ENCODE measurements at places on chromosomes 2 and 18.

- H3K4me1 ChIP-seq, result peaks cover 5% of the 10 kb centered on the region
- peaks cover 4% of the 10 kb centered on the region for H3K27me3 ChIP-seq
- H3K4me3 ChIP-seq, result no peak overlapping the region
These were observed 244.1 kb downstream of the ICOS start for GRCh38 chr2:204180649-204181048.

DNA sequence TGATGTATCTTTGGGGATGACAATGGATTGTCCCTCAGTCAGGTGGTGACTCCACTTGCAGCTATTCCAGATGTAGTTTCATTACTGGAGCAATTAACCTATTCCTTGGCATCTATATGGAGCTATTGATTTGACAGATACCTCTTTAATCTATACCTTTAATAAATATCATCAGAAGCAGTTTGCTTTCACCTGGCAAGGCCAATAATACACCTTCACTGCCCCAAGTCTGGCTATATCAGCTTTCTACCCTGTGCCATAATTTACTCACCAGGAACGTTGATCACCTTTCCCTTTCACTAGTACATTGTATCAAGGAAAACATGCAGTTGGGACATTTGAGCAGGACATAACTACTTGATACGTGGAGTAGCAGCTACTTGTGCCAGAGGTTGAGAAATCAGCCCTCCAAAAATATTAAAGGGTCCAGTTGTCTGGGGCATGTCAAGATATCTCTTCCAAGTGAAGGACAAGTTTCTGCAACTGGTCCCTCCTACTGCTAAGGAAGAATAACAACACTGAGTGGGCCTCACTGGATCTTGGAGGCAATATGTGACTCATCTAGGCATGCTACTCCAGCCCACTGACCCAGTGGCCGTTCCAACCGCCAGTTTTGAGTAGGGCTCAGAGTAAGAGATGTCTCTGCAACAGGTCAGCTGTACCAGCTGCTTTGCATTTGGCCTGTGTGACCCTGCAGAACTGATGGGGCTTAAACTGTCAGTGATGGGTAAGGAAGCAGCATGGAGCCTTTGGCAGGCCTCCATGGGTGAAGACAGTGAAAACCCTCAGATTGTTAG is 67.0 kb downstream of the PSMG2 start:
- H3K27me3 ChIP-seq, result no peaks in the 10 kb centered on the region
- DNase-seq, result peak; percentile 28
- H3K27ac ChIP-seq, result no peak overlapping the region
- no peak overlapping the region for H3K4me3 ChIP-seq
- H3K36me3 ChIP-seq, result no peaks in the 10 kb centered on the region

DNA sequence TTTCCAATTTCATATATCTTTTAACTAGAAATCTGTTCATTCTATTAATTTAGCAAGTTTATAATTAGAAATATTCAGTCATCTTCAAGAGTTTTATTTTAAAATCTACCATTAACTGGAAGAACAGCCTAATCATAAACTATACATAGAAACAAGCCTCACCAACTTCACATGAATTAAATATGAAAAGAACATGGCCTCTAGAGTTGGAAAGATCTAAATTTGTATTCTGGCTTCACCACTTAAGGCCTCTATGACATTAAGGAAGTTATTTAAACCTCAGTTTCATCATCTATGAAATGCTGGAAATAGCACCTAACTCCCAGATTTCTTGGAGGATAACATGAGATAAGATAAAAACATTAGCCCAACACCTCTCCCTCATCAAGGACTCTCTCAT is 51.4 kb upstream of the SCN7A start:
- no peaks in the 10 kb centered on the region for H3K27me3 ChIP-seq
- DNase-seq, result no peak
- H3K27ac ChIP-seq, result no peak overlapping the region
- no peaks in the 10 kb centered on the region for H3K36me3 ChIP-seq
- no peaks in the 10 kb centered on the region for H3K4me1 ChIP-seq
- H3K4me3 ChIP-seq, result no peak overlapping the region

DNA sequence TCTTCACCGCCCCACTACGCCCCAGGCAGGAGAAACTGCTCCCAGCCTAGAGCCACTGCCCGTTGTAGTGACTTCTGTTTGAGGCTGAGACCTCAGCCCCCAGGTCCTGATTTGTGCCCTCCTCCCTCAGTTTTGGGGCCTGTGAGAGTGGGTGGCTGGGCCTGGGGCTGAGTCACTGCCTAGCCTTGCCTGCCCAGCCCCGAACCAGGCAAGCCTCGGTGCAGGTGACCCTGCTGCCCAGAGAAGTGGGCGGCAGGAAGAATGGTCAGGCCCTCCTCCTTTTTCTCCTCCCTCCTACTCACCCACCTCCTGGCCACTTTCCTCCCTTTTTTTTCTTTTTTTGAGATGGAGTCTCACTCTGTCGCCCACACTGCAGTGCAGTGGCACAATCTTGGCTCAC is 66.6 kb downstream of the ZFP36L2 start:
- peak overlapping the region; percentile 88 for H3K27ac ChIP-seq
- no peak for DNase-seq
- no peak overlapping the region for H3K4me3 ChIP-seq
- H3K4me1 ChIP-seq, result peaks cover 70% of the 10 kb centered on the region
- H3K27me3 ChIP-seq, result no peaks in the 10 kb centered on the region
- no peaks in the 10 kb centered on the region for H3K36me3 ChIP-seq

GRCh38 chr18:70207181-70207580 is 1.7 kb upstream of the RTTN start:
- no peak for DNase-seq
- H3K27ac ChIP-seq, result no peak overlapping the region
- H3K27me3 ChIP-seq, result no peaks in the 10 kb centered on the region
- no peak overlapping the region for H3K4me3 ChIP-seq
- H3K4me1 ChIP-seq, result peaks cover 15% of the 10 kb centered on the region

GRCh38 chr2:226759768-226760167 is 39.9 kb downstream of the IRS1 start:
- H3K27ac ChIP-seq, result no peak overlapping the region
- H3K4me1 ChIP-seq, result peaks cover 29% of the 10 kb centered on the region
- no peaks in the 10 kb centered on the region for H3K36me3 ChIP-seq
- H3K27me3 ChIP-seq, result no peaks in the 10 kb centered on the region

DNA sequence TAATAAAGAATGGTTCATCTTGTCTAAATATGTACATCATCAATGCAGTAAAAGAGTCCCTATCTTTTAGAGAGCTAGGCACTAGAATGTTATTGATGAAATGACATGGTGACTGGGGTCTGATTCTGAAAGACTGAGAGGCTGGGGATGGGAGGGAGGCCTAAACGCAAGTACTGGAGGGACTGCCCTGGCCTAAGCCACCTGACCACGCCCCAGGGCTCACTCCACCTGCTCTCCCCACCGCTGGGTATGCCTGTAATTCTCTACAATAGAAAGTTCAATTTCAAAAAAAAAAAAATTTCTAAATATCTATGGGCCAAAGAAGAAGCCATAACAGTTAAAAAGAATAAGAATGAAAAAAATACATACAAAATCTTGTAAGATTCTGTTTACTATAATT is 194.0 kb downstream of the HDAC4 start:
- no peak overlapping the region for H3K27ac ChIP-seq
- no peaks in the 10 kb centered on the region for H3K36me3 ChIP-seq
- DNase-seq, result no peak
- H3K4me1 ChIP-seq, result peaks cover 14% of the 10 kb centered on the region
- no peak overlapping the region for H3K4me3 ChIP-seq

- H3K36me3 ChIP-seq, result no peaks in the 10 kb centered on the region
- no peak for DNase-seq
- H3K27ac ChIP-seq, result no peak overlapping the region
- H3K27me3 ChIP-seq, result no peaks in the 10 kb centered on the region
- H3K4me1 ChIP-seq, result peaks cover 6% of the 10 kb centered on the region
These were observed 149.8 kb downstream of the AGPS start for GRCh38 chr2:177542396-177542795.

- H3K27ac ChIP-seq, result no peak overlapping the region
- H3K4me1 ChIP-seq, result no peaks in the 10 kb centered on the region
- no peak overlapping the region for H3K4me3 ChIP-seq
These were observed 420.7 kb upstream of the NRP2 start for GRCh38 chr2:205261516-205262020.

GRCh38 chr2:142997231-142997630 is 119.8 kb downstream of the KYNU start:
- DNase-seq, result no peak
- no peak overlapping the region for H3K4me3 ChIP-seq
- no peaks in the 10 kb centered on the region for H3K36me3 ChIP-seq
- no peak overlapping the region for H3K27ac ChIP-seq

DNA sequence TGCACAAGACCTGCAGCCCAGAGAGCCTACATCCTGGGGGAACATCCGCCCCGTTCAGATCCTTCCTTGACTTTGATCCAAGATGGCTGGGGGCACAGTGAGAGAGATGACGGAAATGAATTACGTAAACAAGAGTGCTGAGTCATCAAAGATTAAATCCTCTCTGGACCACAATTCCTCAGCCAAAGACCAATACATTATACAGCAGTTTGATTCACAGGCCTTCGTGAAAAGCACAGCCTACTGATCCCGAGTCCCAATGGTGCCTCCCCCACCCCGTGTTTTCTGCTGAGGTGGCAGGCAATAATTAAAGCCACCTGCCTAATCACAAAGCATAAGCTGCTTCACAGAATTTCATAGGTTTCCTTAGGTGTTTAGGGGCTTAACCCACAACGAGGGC is 43.0 kb downstream of the MYO5B start:
- no peak for DNase-seq
- no peak overlapping the region for H3K4me3 ChIP-seq
- no peaks in the 10 kb centered on the region for H3K36me3 ChIP-seq
- no peak overlapping the region for H3K27ac ChIP-seq
- no peaks in the 10 kb centered on the region for H3K4me1 ChIP-seq

- no peak overlapping the region for H3K4me3 ChIP-seq
- H3K4me1 ChIP-seq, result peaks cover 29% of the 10 kb centered on the region
These were observed 83.9 kb upstream of the EML6 start for GRCh38 chr2:54639609-54640008.

GRCh38 chr2:56583796-56584315 is 400.1 kb downstream of the CCDC85A start:
- H3K27ac ChIP-seq, result no peak overlapping the region
- H3K4me1 ChIP-seq, result no peaks in the 10 kb centered on the region
- no peak overlapping the region for H3K4me3 ChIP-seq
- no peak for DNase-seq

DNA sequence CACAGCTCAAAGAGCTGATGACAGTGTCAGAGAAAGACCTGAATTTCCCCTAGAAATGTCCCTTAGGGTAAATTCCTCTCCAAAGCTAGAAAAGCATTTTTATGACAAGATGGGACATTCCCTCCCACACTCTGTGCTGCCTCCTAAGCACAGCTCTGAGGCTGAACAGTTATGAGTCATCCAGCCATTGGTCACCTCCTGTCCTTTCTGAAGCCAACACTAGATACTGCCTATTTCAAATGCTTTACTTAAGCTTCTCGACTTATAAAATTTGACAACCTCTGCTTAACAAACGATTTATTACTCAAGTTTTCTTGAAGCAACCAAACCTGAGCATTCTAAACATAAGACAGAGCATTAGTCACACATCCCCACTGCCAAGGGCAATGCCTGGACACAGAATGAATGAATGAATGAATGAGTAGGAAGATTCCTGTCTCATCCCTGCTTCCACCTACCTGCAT is 35.4 kb downstream of the B4GALT6 start:
- H3K4me1 ChIP-seq, result no peaks in the 10 kb centered on the region
- H3K27ac ChIP-seq, result no peak overlapping the region
- no peaks in the 10 kb centered on the region for H3K27me3 ChIP-seq
- H3K36me3 ChIP-seq, result no peaks in the 10 kb centered on the region

GRCh38 chr2:67845621-67846369 is 217.0 kb downstream of the C1D start:
- H3K27ac ChIP-seq, result no peak overlapping the region
- H3K4me1 ChIP-seq, result peaks cover 8% of the 10 kb centered on the region
- H3K27me3 ChIP-seq, result no peaks in the 10 kb centered on the region
- no peak for DNase-seq
- peak overlapping the region; percentile 11 for H3K4me3 ChIP-seq

- DNase-seq, result no peak
- no peaks in the 10 kb centered on the region for H3K27me3 ChIP-seq
- no peaks in the 10 kb centered on the region for H3K36me3 ChIP-seq
- no peak overlapping the region for H3K27ac ChIP-seq
These were observed 176.2 kb downstream of the RDH14 start for GRCh38 chr2:18384242-18384641.

DNA sequence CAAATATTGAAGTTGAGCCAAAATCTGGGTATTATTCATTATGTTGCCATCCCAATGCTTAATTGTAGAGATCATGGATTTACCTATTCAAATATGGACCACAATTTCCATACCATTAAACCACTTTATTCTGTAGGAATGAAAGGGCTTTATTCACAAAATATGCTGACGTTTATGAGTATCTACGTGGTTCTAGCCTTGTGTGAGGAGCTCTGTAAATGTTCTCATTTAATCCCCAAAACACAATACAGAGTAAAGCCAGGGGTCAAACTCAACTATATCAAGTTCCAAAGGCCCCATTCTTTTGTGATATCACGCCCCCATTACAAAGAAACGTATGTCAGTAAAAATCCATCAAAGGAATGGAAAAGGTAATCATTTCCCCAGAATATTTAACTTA is 61.9 kb downstream of the ANTXR1 start:
- no peaks in the 10 kb centered on the region for H3K27me3 ChIP-seq
- DNase-seq, result no peak
- H3K4me1 ChIP-seq, result no peaks in the 10 kb centered on the region
- peaks cover 19% of the 10 kb centered on the region for H3K36me3 ChIP-seq
- no peak overlapping the region for H3K4me3 ChIP-seq
- no peak overlapping the region for H3K27ac ChIP-seq

DNA sequence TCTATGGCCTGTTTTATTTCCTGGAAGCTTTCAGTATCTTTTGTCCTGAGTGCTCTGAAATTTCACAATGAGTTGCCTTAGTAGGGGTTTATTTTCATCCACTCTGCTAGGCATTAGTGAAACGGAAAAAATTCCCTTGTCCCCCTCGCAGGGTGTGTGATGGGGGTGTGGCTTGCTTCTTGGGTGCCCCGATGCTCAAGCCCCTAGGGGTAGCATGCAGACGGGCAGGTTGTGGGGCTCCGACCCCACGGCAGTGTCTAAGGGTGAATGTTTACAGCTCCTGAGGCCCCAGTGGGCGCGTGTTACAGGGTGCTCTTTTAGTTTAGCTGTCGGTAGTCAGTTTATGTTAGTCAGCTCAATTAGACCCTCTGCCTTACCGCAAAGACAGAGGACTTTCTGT is 32.2 kb upstream of the MAP4K4 start:
- DNase-seq, result no peak
- no peak overlapping the region for H3K4me3 ChIP-seq
- H3K27me3 ChIP-seq, result no peaks in the 10 kb centered on the region
- H3K27ac ChIP-seq, result no peak overlapping the region
- H3K4me1 ChIP-seq, result no peaks in the 10 kb centered on the region

GRCh38 chr2:177030451-177031105 is 182.0 kb upstream of the HNRNPA3 start:
- no peaks in the 10 kb centered on the region for H3K4me1 ChIP-seq
- peaks cover 3% of the 10 kb centered on the region for H3K27me3 ChIP-seq

- peak within 1 kb of the TSS; percentile 90 for H3K4me3 ChIP-seq
- peak within 1 kb of the TSS; percentile 92 for H3K27ac ChIP-seq
- peak; percentile 79 for DNase-seq
- H3K4me1 ChIP-seq, result peaks cover 30% of the 10 kb centered on the region
- H3K27me3 ChIP-seq, result no peaks in the 10 kb centered on the region
- H3K36me3 ChIP-seq, result no peaks in the 10 kb centered on the region
These were observed at the start of gene MTA3 for GRCh38 chr2:42568401-42569115. TSS of gene MTA3 (plus strand) at chr2:42568632. CDS start at chr2:42568746, 114 bp downstream.

GRCh38 chr2:59774821-59775433 is 778.5 kb downstream of the BCL11A start:
- no peak for DNase-seq
- H3K4me3 ChIP-seq, result no peak overlapping the region
- H3K36me3 ChIP-seq, result no peaks in the 10 kb centered on the region
